HEK293T (cell line): ENCODE measurements at places on chromosomes 2 and 18.

- DNase-seq: no peak
These were observed 639.9 kb downstream of the ERBB4 start for GRCh38 chr2:211898702-211899101.

DNA sequence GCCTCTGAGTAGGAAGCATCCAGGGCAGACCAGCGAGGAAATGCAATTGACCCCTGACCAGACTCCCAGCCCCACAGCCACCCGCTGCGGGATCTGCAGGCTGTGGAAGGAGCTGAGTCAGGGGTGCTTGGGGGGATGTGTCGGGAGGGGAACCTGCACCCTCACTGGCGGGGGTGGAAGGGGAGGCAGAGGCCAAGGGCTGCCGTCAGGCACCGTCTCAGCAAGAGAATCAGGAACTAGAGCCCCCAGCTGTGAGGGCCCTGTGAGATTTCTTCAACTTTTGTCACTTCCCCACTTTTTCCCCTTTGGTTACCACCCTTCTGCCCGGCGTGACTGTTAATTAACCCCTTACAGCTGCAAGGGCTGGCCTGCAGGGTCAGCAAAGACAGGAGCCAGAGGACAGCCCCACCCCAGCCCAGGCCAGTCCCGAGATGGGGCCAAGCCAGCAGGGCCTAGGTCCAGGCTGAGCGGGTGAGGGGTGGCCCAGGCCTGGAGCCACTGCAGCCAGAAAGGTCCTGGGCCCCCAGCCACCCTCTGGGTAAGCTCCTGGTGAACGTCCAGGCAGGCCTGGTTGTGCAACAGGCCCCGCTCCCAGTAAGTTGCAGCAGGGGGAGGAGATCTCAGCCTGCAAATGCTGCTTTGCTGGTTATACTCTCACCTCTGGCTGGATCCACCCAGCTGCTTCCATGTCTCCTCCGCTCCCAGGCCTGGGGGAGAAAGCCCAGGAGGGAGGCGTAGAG, 147.0 kb upstream of the ID2 start:
- DNase-seq: no peak

GRCh38 chr2:172329774-172330671, 97.4 kb upstream of the ITGA6 start:
- no peak for DNase-seq

GRCh38 chr18:6929370-6930102, 188.1 kb downstream of the LAMA1 start:
- DNase-seq: no peak

DNA sequence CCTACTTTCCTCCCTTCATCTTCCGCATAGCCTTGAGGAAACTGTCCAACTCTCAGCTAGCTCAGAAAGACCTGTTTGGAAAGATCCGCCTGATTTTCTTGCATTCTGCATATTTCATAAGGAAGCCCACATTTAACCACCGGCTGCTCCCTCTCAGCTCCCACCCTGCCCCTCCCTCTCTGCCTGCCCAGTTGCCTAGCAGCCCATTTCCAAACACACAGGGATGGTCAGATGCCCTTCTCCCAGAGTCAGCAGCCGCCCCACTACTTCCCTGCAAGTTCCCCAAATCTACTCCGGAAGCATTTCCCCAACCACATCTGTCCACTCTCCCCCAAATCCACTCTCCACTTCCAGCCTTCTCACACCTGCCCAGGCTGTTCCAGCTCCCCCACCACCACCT, 96.0 kb downstream of the TNS1 start:
- no peak for DNase-seq

DNA sequence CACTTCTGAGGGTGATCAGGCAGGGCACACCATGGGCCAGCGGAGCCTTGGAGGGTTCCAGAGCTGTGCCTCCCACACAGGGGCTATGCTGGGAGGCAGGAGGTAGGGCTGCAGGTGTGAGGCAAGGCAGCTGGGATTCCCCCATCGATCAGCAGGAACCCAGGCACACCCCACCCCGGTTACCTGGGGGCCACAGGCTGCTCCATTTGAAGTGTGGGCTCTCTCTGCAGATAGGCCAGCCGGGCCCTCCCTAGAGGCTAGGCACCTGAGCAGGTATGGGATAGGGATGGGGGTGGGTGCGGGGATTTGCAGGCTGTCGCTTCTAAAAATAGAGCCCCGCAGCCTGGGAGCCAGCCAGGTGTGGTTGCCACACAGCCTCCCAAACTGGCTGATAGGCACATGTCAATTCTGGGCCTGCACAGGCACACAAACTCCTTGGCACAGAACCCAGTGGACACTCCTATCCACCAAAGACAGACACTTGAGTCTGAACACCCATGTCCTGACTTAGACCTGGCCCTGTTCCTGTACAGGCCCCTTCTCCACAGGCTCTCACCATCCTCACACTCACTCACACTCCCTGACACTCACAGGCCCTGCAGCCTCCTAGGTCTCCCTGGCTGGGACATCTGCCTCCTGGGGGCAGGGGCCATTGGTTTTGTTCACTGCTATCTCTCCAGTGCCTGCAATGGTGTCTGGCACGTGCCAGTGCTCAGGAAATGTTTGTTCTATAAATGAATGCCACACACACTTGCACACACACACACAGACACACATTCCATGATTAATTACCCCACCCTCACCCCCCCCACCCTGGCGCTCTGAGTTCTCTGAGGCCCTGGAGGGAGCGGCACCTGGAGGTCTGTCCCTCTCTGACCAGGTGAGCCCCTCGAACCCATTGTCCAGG, 73.4 kb downstream of the ZFP36L2 start:
- DNase-seq: no peak

DNA sequence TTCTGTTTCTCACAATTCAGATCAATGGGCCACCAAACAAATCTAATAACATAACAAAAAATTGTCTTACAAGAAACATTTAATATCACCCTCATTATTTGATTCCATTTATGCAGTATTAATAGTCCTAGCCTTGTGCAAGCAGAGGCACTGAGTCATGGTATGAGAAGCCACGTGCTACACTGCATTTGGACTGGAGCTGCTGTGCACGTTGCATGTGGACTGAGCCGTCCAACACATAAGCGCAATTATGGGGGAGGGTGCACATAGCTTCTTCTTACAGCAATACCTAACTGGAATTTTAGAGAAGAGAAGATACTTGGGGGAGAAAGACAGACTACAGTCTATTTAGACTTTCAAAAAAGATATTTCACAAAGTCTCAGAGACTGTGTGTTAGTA, 329.6 kb upstream of the ID2 start:
- DNase-seq: no peak

DNA sequence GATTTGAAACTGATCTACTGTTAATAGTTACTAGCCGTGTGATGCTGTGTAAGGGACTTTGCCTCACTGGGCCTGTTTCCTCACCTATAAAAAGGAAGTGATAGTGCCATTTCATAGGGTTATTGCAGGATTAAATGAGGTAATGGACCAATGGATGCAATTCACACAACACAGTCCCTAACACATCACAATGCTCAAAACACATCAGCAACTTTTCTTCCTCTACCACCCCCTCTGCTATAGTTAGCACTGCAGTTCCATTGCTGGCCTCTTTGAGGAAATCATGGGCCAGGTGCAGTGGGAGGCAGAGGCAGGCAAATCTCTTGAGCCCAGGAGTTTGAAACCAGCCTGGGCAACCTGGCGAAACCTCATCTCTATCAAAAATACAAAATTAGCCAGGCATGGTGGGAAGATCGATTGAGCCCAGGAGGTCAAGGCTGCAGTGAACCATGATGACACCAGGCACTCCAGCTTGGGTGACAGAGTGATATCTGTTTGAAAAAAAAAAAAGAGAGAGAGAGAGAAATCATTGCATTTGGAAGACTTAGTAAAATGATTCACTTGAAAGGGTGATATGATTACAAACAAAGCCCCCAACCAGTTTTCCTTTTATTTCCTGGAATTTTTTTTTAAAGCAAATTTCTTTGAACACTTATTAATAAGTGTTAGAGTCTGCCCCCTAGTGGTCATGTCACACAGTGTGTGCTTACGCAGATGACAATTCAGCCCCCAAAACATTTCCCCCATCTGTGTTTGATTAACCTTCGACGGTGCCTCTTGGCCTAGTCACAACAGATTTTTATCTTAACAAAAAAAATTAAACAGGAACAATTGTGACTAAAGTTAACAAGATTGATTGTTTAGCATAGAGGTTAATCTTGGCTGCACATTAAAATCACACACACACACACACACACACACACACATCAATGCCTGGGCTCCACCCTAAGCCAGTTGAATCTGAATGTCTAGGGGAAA, 88.6 kb upstream of the BCL11A start:
- peak; percentile 53 for DNase-seq

- no peak for DNase-seq
These were observed 42.1 kb upstream of the EVA1A start for GRCh38 chr2:75602724-75603342.

DNA sequence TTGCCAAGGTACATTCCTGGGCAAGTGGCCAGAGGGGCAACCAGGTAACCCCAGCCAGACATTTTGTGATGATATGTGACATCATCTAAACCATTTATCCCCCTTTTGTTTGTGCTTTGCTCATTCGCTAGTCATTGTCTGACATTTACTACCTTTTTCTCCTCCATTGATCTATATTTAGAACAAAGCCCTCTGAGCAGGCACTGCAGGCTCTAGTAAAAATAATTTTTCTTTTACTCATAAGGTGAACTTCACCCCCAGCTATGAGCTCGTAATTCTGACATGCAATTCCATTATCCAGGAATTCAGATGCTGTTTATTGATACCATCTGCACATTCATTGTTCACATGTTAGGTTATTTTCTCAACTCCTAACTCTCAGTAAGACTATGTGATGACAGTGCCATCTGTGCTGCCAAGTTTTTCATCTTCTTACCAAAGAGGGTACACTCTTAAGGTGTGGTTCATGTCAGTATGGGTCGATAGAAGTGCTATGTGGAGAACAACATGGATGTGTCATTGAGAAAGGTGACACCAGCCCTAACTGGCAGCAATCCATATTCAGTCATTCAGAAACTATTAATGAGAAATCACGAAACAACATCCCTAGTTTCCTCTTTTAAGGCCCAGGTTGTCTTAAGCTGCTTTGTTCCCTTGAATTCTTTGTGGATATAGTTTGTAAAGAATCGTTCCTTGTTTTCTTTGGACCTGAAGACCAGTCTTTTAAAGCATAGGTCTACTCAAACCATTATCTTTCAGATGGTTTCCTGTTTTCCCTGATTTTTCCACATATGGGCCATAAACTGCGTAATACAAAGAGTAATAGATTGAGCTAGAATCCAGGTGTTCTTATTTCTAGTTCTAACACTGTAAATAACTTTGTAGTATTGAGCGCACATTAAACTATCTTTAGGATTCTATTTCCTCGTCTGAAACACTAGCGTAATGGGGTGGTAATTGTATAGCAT, 978.1 kb upstream of the CDH2 start:
- no peak for DNase-seq

DNA sequence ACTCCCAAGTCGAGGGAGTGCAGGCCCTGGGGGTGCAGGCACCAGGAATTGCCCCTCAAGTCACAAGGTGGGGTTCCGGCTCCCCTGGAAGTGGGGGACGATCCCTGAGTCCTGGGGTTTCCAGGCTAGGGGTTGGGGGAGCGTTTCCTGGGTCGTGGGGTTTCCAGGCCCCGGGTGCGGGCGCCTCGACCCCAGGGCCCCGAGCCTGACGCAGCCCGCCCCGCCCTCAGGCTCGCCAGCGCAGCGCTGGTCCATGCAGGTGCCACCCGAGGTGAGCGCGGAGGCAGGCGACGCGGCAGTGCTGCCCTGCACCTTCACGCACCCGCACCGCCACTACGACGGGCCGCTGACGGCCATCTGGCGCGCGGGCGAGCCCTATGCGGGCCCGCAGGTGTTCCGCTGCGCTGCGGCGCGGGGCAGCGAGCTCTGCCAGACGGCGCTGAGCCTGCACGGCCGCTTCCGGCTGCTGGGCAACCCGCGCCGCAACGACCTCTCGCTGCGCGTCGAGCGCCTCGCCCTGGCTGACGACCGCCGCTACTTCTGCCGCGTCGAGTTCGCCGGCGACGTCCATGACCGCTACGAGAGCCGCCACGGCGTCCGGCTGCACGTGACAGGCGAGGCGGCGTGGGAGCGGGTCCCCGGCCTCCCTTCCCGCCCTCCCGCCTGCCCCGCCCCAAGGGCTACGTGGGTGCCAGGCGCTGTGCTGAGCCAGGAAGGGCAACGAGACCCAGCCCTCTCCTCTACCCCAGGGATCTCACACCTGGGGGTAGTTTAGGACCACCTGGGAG, 12.0 kb downstream of the SIGLEC15 start:
- no peak for DNase-seq

DNA sequence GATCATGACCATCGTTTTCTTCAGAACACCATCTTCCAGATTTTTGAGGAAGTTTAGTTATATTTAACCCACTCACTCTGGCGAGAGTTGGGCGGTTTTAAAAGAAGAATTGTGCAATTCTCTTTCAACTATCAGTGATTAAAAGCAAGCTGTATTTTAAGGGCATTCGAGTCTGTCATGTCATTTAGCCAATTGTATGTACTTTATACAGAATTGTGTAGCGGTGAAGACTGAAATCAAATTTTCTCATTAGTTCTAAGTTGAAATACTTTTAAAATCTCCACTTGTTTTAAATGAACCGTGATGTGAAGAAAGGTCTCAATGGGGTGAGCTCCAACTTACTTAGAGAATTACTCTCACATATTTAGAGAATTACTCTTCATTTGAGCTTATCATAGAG, 214.6 kb upstream of the DTNA start:
- DNase-seq: no peak

DNA sequence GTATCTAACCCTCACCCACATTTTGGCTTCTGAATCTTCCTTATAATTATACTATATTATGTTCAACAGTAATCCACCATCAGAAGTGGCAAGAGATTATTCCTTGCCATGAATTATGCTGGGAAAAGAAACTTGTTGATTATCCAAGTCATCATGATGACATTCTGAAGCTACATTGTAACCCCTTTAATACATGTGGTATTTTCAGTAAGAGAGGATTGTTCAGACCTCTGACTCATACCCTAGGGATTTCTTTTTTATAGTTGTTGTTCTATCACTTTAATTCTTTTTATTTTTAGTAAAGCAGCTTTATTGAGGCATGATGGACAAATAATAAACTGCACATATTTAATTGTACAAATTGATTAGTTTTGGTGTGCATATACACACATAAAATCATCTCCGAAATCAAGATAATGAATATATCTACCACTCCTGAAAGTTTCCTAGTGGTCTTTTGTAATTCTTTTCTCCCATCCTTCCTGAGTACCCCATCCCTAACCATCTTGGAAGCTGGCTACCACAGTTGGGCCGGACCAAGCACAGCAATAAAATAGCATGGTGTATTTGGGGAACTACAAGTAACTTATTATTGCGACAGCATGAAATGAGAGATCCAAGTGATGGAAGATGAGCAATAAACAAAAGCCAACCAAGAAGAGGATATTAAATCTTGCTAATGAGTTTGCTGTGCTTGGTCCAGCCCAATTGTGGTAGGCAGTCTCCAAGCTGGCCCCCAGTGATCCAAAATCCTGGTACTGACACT, 159.9 kb downstream of the BARD1 start:
- DNase-seq: no peak

- no peak for DNase-seq
These were observed 39.0 kb upstream of the SIX3 start for GRCh38 chr2:44902217-44903137.

GRCh38 chr2:201959626-201960025, 74.0 kb upstream of the FZD7 start:
- DNase-seq: no peak
